Ovary (tissue), 10 donors: ENCODE measurements at places on chromosomes 12 and 14. TPM values are rescaled to one million over a fixed set of nuclear protein-coding genes. Genes with fewer than 3 reads are reported as not detected.

DNA sequence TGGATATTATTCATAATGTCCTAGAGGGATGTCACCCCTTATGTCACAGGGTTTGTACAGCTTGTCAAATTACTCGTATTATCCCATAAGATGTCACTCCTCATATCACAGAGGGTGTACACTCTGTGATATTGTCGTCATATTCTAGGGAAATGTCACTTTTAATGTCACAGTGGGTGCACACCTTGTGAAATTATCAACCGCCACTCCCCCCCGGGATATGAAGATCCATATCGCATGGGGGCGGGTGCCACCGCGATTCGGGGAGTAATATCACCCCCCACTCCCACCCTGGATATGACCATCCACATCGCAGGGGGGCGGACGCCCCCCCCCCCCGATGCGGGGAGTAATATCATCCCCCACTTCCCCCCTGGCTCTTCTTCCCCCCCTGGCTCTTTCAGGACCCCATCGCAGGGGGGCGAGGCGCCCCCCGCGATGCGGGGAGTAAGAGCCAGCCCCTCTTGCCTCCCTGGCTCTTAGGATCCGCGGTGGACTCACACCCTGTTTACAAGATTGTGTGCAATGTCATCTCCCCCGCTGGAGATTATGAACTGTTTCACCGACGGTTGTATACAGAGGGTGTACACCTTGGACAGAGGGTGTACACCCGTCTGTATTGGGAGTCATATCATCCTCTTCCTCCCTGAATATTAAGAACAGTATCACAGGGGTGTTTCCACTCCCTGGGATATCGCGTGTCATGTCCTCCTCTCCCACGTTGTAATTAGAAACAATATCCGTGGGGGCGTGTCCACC is 92.8 kb downstream of the FRMD6 start:
- no peak for DNase-seq

- no peak for DNase-seq
These were observed 45.3 kb downstream of the IFNG-AS1 start for GRCh38 chr12:68034567-68034966.

CORO1C gene
- total RNA-seq, result 71.3 TPM

- DNase-seq, result no peak
These were observed 417.6 kb downstream of the NAV3 start for GRCh38 chr12:78248321-78248720.

GRCh38 chr12:86724716-86725115 is 468.5 kb upstream of the MGAT4C start:
- no peak for DNase-seq

DNA sequence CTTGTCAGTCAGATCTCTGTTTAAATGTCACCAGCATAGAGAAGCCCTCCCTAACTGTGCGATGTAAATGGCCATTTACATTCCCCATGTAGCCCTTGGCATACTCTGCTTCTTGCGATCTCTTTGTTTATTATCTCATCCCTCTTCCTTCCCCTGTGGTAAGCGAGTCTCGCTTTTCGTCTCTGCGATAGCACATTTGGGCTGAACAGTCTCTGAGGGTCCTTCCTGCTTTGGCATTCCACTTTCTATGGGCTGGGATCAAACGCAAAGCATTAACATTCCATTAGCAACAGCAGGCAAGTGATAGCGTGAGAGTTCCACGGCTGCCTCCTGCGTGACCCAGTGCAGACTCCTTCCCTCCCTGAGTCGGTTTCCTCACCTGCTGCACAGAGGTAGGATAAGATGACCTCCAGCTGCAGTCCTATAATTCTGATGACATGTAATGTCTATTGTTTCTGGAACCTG is 61.4 kb upstream of the TUNAR start:
- no peak for DNase-seq

SYCP3 gene
- total RNA-seq, result not detected

DNA sequence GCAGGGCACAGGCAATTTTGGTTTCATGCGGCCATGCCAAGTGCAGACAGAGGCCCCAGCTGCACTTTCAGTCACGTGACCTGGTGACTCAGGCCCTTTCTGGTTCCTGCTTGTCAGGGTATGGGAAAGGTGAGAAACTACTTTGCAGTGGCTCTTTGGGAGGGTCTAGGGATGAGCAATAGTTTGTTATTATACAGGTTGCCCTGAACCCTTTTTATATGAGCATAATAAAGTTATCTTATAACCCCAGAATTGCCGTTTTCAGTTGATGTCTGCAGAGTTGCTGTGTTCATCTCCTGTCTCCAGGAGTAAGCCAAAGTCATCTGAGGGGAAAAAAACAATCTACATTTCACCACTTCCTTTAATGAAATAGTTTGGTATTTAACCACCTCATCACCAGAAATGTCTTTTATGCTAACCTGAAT is 30.9 kb upstream of the EMP1 start:
- DNase-seq, result peak; percentile 43

- no peak for DNase-seq
These were observed 87.6 kb downstream of the GCH1 start for GRCh38 chr14:54815016-54815415.

DNA sequence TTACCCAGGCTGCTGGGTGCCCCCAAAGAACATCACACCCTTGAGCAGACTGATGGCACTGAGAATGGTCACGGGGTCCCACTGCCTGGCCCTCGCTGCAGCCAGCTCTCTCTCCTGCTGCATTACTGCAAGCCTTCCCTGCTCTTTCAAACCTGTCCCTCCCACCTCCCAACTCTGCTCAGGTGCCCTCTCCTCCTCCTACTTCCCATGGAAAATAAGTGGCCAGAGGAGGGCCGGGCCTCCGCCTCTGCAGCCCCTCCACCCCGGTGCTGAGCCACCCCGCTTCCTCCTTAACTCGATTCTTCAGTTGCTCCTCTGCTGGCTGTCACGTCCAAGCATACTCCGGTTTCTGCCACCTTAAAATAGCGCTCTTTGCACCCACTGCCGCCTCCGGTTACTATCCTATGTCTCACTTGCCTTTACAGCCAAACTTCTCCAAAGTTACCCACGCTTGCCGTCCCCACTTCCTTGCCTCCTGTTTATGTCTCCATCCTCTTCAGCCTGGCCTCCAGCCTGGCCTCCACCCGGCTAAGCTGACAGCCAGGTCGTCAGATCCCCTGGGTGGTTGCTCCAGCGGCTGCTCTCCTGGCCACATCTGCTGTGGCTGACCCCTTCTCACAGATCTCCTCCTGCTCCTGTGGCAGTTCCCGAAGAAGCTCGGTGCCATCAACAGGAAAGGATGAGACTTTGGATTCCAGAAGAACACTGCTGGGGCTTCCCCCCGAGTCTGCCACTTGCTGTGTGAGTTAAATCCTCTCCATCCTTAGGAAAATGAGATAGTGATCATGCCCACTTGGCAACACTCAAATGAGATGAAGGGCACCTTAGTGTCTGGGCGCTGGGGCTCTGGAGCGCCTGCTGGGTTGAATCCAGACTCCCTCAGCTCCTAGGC is 7.7 kb downstream of the SMIM41 start:
- DNase-seq, result no peak

- DNase-seq, result no peak
These were observed 67.1 kb upstream of the DCN start for GRCh38 chr12:91249518-91250272.

GRCh38 chr12:111227476-111228420 is 141.1 kb downstream of the PHETA1 start:
- DNase-seq, result no peak

DACT1 gene
- total RNA-seq, result 26.2 TPM

GRCh38 chr12:44380861-44381260 is 495.3 kb downstream of the NELL2 start:
- no peak for DNase-seq

DNA sequence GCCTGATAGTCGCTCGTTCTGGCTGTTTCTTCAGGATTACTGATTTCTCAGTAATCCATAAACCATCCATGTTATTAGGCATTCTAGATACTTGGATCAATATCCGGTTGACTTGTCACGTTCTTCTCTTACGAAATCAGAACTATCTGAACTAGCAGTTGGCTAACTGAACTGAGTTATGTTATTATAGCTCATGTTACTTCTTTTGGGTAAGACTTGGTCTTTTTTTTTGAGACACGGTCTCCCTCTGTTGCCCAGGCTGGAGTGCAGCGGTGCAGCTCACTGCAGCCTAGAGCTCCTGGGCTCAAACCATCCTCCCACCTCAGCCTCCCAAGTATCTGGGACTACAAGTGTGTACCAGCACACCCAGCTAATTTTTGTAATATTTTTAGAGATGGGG is 178.6 kb downstream of the PRKCH start:
- DNase-seq, result no peak

GRCh38 chr12:53811606-53812005 is 59.8 kb upstream of the CISTR start:
- DNase-seq, result no peak

DNA sequence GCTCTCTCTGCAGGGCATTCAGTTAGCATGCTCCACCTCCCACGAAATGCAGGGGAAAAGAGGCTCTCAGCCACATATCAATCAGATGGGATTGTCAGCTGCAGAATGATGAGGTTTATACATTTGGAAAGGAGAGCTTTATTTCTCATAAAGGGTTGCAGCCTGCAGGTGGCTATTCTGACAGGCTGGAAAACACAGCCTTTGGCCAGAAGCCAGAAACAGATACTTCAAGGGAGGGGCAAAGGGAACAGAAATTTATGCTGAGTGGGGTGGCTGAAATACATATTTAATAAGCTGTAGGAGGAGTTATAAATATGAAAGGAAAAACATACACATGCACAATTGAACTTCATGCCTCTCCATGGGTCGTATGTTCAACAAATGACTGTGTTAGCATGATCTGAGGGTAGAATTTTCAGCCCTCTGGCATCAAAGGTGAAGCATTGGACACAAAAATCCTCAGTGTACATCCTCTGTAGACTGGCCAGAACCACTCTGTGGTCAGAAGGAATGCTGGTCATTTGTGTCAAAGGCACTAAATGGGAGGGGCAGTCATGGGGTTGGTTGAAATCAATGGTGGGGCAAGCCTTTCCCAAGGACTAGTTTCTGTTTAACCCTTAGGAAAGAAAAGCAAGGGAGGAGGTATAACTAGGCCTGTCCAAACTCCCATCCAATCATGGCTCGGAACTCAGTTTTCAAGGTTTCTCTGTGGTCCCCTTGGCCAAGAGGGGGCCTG is 62.4 kb downstream of the TMX1 start:
- DNase-seq, result no peak

DNA sequence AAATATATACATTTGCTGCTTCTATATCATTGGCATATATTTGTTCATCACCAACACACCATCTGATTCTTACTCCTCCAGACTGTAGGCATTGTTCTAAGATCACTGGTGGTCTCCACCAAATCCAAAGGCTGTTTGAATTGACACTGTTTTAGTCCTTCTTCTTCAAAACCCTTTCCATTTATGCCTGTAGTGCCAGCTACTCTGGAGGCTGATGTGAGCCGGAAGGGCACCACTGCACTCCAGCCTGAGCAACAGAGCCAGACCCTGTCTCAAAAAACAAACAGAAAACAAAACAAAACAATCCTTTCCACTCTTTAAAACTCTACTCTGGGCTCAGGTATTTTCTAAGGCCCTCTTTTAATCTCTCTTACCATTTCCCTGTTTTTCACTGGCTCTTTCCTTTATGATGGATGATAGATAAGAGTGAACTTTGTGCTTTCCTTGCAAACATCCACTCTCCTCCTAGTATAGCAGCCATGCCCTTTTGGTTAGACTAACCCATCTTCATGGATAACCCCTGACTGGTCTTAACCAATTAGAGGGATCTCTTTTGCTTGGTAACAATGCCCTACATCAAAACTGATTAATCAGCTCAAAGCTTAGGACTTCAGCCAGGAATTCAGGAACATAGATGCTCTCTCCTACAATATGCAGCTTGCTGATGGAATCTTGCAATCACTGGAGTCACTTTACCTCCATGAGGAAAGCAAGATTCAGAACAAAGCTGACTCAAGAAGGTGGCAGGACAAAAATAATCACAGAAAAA is 24.9 kb downstream of the SPTSSA start:
- DNase-seq, result no peak

DNA sequence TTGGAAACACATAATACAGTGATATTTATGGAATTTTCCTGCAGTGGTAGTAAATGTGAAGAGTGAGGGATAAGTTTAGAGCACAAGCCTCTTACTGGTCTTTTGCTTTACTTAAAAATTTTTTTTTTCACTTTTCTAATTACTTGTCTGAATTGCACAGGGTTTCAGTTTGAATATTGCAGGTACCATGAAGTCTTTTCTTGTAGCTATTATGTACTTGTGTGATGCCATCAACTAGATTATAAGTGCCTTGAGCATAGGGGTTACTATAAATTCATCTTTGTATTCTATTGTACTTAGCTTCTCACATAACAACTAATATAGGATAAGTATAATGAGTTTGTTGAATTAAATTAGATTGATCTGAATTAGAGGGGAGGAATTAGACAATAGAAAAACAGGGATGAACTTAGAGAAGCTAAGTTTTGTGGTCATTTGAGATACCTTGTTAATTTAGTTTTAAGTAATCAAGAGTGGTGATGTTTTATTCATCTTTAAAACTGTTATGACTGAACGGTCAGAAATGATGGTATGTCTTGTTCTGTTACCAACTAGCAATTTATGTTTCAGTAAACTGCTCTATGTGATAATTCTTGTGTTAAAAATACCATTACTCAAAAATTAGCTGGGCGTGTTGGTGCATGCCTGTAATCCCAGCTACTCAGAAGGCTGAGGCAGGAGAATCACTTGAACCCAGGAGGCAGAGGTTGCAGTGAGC is 42.1 kb downstream of the CCDC91 start:
- DNase-seq, result no peak

SAMD15 gene
- 2.2 TPM for total RNA-seq

DNA sequence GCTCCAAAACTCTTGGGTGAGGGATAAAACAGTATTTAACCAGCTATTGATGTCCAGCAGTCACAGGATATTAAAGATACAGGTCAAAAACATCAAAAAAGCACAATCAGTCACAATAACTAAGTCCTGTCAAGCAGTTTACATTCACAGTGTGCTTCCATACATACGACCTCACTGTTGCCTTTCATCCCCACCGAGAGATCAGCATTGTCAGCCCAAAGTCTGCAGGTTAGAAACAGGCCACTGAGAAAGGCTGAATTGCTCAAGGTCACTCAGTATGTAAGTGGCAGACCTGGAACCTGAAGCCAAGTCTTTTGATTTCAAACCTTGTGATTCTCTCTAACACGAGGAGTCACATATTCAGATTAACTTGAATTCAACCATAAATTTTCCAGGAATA is 124.9 kb downstream of the GXYLT1 start:
- DNase-seq, result no peak

HCAR1 gene
- total RNA-seq, result 0.57 TPM

GRCh38 chr14:39431416-39432178 is 636 bp downstream of the FBXO33 start:
- DNase-seq, result peak; percentile 31

CLEC9A gene
- total RNA-seq, result not detected

- no peak for DNase-seq
These were observed 5.5 kb downstream of the LUM start for GRCh38 chr12:91105807-91106206.

DNA sequence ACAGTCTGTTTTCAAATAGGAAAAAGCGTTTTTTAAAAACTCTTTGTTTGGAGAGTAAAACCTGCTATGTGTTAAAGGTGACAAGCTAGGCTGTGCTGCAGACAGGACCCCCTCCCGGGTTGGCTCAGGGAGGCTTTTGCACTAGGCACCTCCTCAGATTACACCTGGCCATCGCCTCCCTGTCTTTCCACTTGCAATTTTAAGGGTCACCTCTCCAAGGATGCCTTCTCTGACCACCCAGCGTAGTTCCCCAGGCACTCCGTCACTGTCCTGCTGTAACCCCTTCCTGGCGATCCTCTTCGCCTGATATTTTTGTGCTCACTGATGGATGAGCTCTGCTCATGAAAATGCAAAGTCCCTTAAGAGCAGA is 80.7 kb downstream of the NTF3 start:
- no peak for DNase-seq

CAPS2 gene
- total RNA-seq, result 16.3 TPM
